Mesothelial cell of epicardium (in vitro differentiated cells): ENCODE measurements at places on chromosomes 2 and 18. TPM values are rescaled to one million over a fixed set of nuclear protein-coding genes. Genes with fewer than 3 reads are reported as not detected.

GRCh38 chr2:95362486-95362885 lies 40.0 kb upstream of the FAHD2A start:
- no peak for DNase-seq
- peaks cover 77% of the 10 kb centered on the region for H3K27me3 ChIP-seq
- H3K27ac ChIP-seq: no peak overlapping the region
- H3K4me1 ChIP-seq: no peaks in the 10 kb centered on the region
- no peak overlapping the region for H3K4me3 ChIP-seq
- H3K36me3 ChIP-seq: no peaks in the 10 kb centered on the region

- no peak overlapping the region for H3K4me3 ChIP-seq
- H3K4me1 ChIP-seq: no peaks in the 10 kb centered on the region
- H3K27me3 ChIP-seq: peaks cover 3% of the 10 kb centered on the region
- H3K36me3 ChIP-seq: no peaks in the 10 kb centered on the region
- H3K27ac ChIP-seq: no peak overlapping the region
- no peak for DNase-seq
Measured at GRCh38 chr2:44075541-44075940, 79.8 kb upstream of the LRPPRC start.

DNA sequence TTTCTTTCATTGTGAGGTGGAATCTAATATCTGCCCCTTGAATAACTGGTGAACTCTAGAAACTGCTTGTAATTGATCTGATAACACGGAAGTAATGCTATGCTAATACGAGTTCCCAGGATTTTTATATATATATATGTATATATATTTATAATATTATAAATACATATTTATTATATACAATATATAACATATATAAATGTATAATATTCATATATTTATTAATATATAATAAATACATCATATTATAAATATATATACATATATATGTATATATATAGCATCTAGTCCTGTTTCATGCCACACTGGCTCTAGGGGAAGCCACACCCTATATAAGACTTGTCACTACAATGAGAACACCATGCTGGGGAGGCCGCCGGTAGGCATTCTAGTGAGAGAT lies 156.7 kb upstream of the CDH19 start:
- no peaks in the 10 kb centered on the region for H3K4me1 ChIP-seq
- no peak overlapping the region for H3K27ac ChIP-seq
- H3K36me3 ChIP-seq: no peaks in the 10 kb centered on the region
- no peak overlapping the region for H3K4me3 ChIP-seq

DNA sequence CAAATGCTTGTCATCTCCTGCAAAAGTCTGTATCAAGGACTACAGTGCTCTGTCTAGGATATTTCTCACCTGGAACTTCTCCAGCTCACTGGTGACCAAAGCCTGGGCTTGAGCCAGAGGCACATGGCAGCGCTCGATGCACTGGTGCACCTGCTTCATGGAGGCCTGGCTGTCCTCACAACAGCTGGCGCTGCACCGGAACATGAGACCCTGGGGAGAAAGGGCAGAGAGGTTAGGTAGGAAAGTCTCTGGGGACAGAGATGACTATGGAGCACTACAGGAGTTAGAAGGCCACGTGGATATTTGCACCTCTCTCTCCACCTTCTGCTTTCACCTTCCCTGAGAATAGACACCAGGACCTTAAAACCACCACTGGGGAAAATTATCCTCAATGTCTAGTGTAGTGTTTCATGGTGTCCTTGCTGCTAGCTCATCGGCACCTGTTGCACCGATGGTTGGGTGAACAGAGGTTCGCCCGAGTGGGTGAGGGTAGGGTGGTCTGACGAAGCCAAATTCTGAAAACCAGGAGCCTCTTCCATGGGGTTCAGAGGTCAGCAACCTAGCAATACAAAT lies 1.0 kb downstream of the FAM136A start:
- H3K4me3 ChIP-seq: peak overlapping the region; percentile 80
- DNase-seq: no peak
- H3K27ac ChIP-seq: peak overlapping the region; percentile 89
- peaks cover 20% of the 10 kb centered on the region for H3K36me3 ChIP-seq
- no peaks in the 10 kb centered on the region for H3K27me3 ChIP-seq

PPM1B gene
- total RNA-seq: 36.4 to 43.4 TPM (median 37.4 TPM) in 3 replicates
